ENCODE measurements at places on chromosomes 7 and 10.
A peak's percentile ranks its signal among the peaks of the same experiment; 100 is the strongest.

DNA sequence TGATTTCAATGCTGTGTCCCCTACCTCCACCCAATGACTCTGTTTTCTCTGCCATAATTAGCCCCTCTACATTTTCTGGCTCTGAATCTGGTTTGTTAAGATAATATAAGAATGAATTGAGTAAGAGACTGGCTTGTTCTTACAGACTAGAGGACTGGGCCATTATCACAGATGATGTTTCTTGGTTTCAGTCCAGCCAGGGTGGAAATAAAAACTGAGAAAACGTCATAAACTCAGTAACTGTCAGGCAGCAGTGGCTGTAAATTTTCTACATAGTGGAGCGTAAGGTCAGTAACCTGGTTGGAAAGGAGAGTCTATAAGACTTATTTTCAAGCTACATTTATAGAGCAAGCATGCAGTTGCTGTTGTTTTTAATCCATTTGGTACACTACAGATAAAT, 485.4 kb downstream of the HTR7 start:
- no peak for DNase-seq

DNA sequence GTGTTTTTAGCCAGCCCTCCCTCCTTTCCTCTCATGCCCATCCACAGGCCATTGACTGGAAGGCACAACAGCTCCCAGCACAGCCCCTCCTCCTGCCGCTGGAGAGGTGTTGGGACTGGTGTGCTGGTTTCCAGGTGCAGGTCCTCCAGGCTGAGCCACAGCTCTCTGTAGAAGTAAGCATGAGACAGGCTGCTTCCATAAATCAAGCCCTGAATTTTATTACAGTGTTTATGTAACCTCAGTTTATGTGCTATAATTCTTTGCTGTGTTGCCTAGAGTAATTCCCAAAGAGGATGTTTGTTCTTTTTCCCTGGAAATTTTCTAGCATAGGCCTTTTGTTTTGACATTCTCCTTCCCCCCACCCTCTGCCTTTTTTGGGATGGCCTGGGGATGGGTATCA, 445.8 kb downstream of the AUTS2 start:
- no peak for DNase-seq

DNA sequence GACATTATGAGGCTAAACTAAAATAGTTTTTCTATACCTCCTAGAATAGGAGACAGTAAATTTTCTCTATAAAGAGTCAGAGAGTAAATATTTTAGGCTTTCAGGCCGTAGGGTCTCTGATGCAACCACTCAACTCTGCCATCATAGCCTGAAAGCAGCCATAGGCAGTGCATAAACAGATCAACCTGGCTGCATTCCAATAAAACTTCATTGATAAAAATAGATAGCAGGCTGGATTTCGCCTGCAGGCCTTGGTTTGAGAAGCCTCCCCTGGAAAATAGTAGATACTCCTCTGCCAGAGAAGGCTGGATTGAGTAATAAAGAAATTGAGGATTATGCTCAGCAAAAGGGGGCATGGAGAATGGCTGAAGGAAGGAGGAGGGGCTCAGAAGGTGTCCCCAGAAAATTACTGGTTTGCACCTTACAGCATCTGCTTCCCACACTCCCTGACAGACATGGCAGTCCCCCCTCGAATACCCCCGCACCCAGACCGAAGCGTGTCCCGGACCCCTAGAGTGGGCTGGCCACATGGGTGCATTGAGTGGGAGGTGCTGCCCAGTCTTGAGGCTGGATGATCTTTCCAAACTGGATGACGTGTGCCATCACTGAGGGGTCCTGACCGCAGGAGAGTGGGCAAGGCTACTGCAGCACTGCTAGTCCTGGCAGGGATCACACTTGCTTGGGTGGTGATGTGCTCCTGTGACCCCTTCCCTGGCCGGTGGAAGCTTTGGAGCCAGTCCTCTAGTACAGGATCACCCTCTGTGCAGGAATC, 126.6 kb downstream of the PTPN20 start:
- DNase-seq: no peak

- DNase-seq: no peak
These were observed 23.0 kb downstream of the DIP2C start for GRCh38 chr10:666237-667012.

DNA sequence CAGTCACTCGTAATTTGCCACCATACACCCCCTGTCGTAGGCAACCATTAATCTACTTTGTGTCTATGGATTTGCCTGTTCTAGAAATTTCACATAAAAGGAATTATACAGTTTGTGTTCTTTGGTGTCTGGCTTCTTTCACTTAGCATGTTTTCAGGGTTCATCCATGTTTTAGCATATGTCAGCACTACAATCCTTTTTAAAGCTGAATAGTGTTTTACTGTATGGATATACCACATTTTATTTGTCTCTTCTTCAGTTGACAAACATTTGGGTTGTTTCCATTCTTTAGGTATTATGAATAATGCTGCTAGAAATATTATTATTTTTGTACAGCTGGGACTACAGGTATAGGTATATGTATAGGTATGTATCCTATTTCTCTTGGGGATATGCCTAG, 17.4 kb upstream of the SVIL start:
- DNase-seq: no peak

- no peak for DNase-seq
These were observed 163.7 kb downstream of the DIP2C start for GRCh38 chr10:525565-526315.

DNA sequence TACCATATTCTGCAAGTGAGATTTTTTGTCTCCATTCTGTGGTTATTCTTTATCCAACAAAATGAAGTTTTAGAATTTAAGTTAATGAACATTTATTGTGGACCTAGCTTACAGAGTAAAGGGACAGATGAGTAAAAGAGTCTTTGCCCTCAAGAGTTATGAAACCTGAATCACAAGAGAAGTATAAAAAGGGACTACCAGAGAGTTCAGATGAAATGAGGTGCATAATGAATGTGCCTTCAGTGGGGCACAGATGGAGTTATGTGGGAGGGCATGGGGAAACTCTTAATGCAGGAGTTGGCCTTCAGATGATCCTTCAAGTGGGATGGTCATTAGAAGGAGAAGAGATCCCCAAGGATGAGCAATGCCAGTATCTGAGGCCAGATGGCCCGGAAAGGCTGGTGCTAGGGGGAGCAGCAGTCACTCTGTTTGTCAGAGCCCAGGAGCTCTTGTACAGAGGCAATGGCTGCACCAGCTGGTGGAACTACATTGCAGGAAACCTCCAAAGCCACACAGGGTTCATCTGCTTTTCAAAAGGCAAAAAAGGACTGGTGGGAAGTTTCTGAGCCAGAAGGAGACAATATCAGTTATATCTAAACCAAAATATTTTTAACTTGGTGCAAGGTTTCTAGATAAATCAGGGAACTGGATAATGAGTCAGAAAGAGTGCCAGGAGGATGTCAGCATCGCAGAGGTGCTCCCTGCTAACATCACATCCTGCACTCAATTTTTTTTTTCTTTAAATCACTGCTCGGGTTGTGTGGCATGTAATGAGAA, 162.0 kb downstream of the KLF6 start:
- peak; percentile 72 for DNase-seq

DNA sequence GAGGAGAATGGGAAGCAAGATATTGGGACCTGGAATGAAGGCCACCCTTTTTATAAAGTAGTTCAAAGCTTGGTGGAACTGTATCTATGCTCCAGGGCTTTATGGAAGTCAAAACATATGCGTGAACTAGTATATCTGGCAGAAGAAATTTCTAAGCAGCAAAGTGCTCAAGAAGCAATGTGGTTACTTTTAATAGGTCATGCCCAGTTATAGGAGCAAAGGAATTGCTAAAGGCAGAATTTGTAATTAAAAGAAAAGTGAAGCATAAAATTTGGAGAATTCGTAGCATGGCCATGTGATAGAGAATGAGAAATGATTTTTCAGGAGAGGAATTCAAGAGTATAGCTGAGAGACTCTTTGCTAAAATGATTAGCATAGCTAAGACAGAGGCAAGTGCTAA, 1110.4 kb downstream of the XPNPEP1 start:
- no peak for DNase-seq

GRCh38 chr7:84477786-84478478, 283.3 kb upstream of the SEMA3A start:
- DNase-seq: no peak

DNA sequence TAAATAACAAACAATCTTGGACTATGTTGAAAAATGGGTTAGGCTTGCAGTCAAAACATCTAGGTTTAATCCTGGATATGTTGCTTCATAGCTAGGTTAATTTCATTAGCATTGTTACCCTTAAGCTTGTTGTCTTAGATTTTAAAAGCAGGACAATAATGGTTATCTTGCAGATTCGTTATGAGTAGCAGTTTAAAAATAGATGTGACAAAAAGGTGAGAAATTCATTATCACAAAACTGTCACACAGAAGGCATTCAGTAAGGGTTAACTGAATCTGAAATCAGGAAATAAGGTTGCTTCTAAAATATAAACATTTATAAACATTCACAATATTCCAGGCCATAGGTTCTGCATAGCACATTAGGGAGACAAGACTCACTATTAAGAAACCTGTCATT, 429.2 kb upstream of the ETV1 start:
- DNase-seq: no peak

GRCh38 chr10:109037978-109038377, 885.3 kb downstream of the XPNPEP1 start:
- no peak for DNase-seq

DNA sequence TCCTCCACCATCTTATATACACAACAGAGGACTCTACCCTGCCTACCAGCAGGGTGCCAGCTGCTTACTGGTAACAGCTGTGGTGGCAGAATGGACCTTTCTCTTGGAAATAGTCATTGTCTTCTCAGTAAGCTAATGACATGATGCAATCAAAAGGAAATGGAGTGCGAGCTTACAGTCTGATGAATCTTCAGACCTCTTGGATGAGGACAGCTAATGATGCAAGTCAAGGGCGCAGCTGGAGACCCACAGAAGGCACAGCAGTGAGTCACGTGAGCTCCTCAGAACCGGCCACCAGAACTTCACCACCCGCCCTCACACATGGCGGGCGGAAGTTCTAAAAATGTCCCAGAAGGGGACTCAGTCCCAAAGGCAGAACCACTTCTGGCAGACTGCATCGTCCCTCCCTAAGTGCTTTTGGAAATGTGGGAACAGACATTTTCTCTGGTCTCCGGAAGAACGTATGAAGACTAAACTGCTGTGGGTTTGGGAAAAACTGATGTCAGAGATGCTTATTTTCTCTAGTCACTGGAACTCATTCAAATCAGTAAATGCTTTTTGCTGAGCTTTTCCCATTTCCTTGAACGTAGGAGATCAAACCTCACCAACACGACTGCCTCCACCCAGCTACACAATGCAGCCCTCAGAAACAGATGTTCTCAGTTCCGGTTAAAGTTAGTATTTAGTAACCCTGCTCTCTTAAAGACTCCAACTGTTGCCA, 96.4 kb downstream of the FAS start:
- peak; percentile 53 for DNase-seq

- DNase-seq: no peak
These were observed 119.4 kb upstream of the NRBF2 start for GRCh38 chr10:63013755-63014154.

GRCh38 chr7:2211259-2211880, 21.4 kb downstream of the MAD1L1 start:
- DNase-seq: no peak

- no peak for DNase-seq
These were observed 1429.3 kb upstream of the LRRTM3 start for GRCh38 chr10:65496541-65496940.

DNA sequence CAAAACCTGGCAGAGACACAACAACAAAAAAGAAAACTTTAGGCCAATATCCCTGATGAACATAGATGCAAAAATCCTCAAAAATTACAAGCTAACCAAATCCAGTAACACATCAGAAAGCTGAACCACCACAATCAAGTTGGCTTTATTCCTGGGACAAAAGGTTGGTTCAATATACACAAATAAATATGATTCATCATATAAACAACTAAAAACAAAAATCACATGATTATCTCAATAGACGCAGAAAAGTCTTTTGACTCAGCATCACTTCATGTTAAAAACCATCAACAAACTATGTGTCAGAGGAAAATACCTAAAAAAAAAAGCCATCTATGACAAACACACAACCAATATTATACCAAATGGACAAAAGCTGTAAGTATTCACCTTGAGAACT, 283.5 kb downstream of the THSD7A start:
- DNase-seq: no peak

DNA sequence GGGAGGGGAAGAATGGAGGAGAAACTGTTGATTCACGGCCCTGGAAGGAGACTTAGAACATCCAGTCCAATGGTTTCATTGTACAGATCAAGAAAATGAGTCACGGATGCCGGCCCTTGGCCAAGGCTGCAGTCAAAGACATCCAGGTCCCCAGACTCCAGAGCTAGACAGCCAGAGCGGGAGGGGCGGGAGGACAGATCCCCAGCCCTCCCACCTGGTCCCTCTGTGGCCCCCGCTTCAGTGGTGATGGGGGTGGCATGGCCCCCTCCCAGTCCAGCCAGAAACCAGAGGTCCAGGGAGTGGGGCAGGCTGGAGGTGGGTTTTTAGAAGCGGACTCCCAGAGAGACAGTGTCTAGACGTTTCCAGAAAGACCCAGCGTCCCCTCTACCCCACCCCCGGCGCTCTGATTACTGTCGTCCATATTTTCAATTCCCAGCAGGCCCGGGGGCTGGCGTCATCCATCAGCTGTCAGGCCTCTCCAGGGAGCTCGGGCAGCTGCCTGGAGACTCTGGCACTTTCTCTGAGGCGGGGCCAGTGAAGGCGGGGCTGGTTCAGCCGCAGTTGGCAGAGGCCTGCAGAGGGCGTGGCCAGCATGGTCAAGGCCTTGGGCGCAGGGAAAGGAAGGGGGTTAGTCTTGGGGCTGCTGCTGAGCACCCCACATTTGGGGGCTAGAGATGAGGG, 8.0 kb upstream of the HSPB1 start:
- DNase-seq: no peak

DNA sequence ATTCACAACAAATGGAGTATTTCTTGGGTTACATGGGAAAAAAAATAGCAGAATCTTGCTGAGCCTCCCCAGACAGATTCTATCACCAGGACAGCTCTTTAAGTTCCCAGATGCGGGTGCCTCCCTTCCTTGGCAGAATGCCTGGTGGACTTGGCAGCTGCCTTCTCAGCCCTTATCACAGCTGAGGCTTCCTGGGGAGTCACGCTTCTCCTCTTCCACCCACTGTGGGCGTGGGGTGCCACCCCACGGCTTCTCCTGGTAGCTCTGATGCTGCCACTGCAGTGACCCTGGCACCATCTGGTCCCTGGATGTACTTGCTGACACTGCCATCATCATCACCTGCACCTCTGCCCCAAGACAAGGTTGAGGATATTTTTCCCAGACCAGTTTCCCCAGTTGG, 16.2 kb upstream of the NME8 start:
- DNase-seq: no peak

DNA sequence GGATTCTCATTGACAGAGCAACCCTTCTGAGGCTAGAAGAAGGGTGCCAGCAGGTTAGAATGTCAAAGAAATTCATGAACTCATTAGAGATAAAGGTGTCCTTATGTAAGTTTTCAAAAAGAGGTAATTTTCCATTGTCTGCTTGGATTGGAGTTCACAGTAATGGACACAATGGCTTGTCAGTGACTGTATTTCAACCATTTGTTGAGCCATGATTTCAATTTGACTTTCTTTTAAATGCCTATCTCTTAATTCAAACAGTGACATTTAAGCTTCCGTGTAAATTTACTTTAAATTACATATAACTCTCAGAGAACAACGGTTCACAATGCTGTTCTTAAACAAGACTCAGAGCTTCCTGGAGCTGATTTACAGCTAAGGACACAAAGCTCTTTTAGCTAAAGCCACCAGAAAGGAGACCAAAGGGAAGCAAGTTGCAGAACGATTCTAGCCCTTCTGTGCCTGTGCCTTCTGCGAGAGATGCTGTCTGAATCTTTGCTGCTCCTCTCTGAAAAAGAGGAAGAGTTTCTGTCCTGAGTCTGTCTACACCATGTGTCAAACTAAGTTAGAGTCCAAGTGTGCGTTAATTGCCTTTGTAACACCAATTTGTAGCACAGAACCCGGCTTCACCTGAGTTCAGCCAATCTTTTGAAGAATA, 42.2 kb upstream of the PFKP start:
- DNase-seq: no peak

Data from activated CD4-positive, alpha-beta T cell treated with anti-CD3 and anti-CD28 coated beads, Interleukin-2, amount 10 ng/mL, durations not matched to agents 24 days and 14 days (primary cell).